ENCODE measurements at places on chromosomes 1 and 21.
A peak's percentile ranks its signal among the peaks of the same experiment; 100 is the strongest.

GRCh38 chr21:38787461-38788274 is 18.1 kb upstream of the ETS2 start:
- no peak for DNase-seq

DNA sequence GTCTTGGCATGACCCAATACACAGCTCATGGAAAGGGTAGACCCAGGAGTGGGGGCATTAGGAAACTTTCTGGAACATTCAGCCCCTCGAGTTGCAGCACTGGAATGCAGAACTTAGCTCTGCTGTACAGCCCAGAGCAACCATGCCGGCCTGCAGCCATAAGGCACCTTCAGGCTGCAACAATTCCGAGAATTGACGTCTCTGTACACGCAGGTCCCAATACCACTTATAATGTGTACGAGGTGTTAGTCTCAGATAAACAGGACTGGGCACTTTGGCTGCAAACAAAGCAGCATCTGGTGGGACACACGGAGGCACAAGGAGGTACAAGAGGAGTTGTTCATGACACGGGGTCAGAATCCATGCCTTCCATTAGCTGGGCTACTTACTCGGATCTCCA is 7.9 kb downstream of the CBR1 start:
- no peak for DNase-seq

DNA sequence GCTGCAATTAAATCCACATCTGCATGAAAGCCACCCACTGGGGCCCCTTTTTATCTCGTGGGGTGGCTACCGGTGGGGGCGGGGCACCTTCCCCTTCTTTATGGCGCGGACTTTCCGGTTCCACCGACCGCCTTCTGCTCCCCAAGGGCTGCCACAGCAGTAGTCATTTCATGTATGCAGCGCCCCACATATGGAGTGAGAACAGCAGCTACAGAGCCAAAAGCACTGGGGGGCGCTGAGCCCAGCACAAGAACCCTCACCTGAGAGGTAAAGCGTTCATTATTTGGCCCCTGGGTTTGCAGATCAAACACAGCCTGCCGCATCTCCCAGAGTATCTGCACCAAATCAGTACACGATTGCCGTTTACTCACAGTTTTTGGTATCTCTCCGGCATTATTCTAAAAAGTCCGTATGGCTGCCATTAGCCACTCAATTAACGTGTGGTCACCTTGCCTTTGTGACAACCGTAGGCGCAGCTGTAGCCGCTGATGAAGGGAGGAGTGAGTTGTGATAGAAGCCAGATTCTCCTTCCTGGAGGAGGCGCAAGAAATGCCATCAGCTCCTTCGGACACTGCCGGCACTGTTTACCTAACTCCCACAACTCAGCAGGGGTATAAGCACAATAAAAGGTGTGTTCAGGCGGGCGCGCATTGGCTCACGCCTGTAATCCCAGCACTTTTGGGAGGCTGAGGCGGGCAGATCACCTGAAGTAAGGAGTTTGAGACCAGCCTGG is 30.4 kb upstream of the CR2 start:
- DNase-seq = no peak

GRCh38 chr21:44483288-44484237 is 28.3 kb downstream of the LRRC3 start:
- DNase-seq = no peak

GRCh38 chr1:1092894-1093609 is 18.9 kb upstream of the RNF223 start:
- no peak for DNase-seq

GRCh38 chr1:19644681-19645410 is 735 bp downstream of the NBL1 start:
- no peak for DNase-seq

GRCh38 chr1:186487163-186487562 is 26.2 kb upstream of the PDC start:
- DNase-seq = no peak

DNA sequence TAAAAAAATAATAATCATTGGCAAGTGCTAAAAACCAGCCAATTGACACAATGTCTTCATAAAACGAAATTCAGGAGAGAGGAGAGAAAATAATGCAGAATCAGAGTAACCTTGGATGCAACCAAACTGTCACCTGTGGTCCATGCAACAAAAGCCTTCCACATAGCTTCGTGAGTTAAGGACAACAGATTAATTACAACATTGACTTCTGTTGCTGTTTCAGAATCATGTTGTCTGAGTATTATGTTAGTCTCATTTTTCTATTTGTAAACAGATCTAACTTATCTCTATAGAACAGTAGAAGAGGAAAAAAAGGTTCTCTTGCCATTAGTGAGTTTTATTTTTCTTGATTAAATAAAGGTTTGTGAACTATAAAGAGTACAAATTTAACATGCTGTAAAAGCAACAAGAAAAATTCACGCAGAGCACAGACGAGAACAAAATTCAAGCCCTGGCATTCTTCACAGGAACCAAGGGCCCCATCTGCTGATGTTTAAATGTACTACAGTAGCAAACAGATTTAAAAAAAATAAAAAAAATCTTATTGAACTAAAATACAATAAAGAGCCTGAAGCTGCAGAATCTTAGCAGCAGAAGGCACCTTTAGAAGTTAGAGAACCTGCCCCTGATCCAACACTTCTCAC is 381.1 kb upstream of the PKN2 start:
- no peak for DNase-seq

GRCh38 chr1:65401612-65402011 is 18.9 kb upstream of the LEPR start:
- DNase-seq = no peak

DNA sequence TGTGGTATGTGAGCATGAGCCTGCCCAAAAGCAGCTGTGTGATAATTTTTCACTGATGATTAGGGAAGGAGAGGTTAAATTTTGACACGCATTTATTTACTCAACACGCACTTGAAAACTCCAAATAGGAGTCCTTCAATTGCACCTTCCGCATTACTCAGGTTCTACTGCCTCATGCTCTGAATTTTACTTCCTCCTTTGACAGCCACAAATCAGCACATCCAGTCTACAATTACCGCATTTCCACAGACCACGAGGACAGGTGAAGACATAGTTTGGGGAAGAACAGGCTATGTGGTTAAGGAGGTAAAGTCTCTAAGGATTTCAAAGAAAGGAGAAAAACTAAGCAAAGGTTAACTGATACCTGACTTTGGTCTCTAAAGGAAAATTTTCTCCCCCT is 2.6 kb downstream of the CAPN8 start:
- no peak for DNase-seq

DNA sequence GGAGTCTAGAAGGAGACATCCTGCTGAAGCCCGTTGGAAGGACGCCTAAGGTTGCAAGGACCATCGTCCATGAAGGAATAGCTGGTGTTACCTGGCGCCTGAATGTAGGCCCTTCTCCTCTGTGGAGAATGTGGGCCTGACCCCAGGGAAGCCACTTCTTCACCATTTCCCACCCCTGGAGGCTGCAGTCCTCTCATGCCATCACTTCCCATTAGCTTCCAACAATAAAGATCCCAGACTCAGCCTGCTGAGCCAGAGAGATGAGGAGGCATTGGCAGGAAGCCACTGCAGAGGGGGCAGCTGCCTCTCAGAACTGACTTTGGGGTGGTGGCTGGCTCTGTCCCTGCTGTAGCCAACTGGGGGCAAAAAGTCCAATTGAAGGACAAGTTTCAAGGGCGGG is 21.3 kb upstream of the KCNE2 start:
- DNase-seq = no peak

- no peak for DNase-seq
These were observed 16.7 kb downstream of the DISC1 start for GRCh38 chr1:231643071-231643934.

DNA sequence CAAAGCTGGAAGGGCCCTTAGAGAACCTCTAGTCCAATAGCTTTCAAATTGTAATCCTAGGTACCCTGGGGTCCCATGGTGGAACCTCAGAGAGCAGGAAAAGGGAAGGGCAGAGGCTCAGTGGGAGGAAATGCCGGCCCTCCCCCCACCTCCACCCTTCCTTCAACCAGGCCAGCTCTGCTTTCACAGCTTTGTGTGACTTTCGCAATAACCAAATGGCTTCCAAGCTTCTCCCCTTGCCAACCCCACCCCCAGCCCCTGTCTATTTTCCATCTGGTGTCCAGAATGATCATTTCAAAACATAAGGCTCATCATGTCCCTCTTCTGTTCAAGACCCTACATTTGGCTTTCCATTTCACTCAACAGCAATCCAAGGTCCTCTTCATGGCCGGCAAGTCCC is 74.4 kb downstream of the CD58 start:
- no peak for DNase-seq

GRCh38 chr1:33655496-33655895 is 183.1 kb downstream of the ZSCAN20 start:
- no peak for DNase-seq

DNA sequence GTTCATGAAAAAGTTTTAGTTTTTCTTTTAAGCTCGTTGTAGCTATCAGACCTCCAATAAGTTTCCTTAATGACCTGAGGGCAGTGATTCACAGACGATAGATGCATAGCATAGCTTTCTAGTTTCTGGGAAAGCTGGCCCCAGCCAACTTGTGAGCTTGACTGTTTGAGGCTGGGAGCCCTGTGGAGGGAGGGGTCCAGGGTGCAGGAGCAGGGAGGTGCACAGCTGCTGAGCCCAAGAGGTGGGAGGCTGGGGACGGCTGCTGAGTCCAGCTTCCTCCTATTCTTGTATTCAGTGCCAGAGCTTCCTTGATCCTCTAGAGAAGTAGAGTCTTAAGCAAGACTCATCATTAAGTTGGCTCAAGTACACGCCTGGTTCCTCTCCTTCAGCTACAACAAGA is 11.0 kb upstream of the AVPR1B start:
- DNase-seq = no peak

GRCh38 chr1:171644805-171645483 is 7.5 kb downstream of the MYOC start:
- peak; percentile 40 for DNase-seq

DNA sequence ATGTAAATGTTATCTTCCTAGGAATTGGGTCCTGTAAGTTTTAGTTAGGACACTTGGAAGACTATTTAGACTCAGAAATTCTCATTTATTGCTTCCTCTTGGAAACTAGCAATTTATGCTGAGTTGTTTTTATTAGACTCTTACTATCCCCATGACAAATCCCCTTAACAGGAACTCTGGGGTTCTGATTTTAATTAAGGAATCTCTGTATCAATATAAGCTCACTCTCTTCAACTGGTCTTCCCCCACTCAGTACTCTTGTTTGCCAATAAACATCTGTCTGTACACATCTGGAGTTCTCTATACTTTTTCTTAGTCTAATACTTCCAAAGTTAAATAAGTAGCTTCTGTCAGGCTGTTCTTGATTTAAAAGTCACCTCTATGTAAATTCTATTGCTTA is 64.1 kb upstream of the TBX15 start:
- no peak for DNase-seq

DNA sequence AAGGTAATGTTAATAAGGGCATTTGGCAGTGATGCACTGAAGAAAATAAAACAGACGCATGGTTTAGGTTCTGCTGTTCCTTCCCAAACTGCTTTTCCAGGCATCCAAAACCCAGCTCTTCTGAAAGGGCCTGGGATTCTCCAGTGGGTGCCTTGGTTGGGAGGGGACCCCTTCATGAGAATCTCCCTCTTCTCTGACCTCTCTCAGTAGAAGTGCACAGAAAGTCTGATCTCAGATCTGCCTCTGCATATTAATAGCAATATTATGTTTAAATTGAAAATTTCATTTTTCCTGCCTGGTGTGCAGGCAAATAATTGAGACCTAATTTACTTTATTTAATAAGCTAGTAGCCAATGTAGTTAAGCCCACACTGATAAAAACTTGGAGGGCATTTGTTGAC is 260.6 kb downstream of the CAMTA1 start:
- no peak for DNase-seq

DNA sequence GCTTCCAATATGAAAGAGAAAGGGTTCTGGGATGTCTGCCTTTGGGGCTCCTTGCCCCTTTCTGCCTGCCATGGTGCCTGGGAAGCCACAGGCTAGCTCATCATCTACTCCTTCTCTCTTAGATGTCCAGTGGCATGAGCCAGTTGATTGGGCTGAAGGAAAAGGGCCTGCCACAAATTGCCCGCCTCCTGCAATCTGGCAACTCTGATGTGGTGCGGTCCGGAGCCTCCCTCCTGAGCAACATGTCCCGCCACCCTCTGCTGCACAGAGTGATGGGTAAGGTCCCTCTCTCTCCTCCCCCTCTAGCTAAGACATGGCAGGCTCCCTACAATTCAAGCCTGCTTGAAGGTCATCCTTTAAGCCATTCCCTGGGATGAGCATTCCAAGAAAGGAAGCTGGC is 41.0 kb downstream of the PKP1 start:
- DNase-seq = no peak

DNA sequence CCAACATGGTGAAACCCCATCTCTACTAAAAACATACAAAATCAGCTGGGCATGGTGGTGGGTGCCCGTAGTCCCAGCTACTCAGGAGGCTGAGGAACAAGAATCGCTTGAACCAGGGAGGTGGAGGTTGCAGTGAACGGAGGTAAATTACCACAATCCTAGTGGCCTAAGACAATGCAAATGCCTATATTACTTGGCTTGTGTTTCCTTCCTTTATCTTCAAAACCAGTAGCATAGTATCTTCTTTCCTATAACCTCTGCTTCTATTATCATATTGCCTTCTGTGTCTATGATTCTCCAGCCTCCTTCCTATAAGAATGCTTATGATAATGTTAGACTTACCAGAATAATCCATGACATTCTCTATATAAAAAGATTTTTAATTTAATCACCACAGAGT is 156.2 kb upstream of the RGS18 start:
- DNase-seq = no peak

DNA sequence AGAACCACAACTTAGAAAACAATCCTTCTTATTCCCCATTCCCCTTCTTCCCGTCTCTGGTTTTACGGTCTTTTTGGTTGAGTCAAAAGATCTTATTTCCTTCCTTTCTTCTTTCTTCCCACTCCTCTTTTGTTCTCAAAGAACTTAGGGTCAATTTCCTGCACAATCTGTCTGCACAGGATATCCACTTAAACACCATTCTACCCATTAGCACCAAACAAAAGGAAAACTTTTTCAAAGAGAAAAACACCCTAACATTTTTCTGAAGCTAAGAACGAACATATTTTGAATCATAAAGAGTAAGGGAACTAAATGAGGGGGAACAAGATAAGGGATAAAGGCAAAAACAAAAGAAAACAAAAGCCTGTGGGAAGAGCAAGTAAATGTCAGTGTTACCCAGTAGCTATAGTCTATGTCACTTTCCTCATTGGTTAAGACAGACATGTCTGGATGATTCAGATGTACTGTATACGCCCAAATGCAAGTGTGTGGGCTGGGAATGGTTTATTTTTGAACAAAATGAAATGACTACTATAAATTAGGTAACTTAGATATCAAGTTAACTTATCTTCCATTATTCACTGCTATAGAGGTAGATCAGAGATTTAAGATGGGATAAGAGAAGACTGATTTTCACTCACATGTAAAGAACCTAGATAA is 59.9 kb downstream of the TOR3A start:
- DNase-seq = no peak

DNA sequence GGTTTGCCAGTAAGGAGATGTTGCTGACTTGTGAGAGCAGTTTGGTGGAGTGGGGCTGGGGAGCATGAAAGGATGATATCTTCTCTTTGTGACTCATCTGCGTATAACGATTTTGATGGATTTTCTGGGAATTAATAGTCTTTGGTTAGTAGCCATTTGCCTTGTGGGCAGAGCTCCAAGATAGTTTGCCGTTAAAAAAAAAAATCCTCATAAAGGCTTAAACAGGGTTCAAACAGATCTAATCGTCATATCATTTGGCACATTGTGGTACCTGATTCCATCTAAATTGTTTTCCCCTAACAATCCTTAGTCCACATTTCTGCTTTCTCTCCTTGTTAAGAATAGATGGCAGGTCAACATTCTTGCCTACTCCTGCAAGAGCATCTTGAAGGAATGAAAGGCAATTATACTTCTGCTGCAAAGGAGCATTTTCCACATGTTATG is 168.0 kb downstream of the PPP1R12B start:
- no peak for DNase-seq
